ENCODE measurements at places on chromosomes 3 and 15.

GRCh38 chr3:64055076-64055475, 31.8 kb upstream of the PSMD6 start:
- H3K36me3 ChIP-seq: no peaks in the 10 kb centered on the region
- no peaks in the 10 kb centered on the region for H3K27me3 ChIP-seq
- no peaks in the 10 kb centered on the region for H3K4me1 ChIP-seq

DNA sequence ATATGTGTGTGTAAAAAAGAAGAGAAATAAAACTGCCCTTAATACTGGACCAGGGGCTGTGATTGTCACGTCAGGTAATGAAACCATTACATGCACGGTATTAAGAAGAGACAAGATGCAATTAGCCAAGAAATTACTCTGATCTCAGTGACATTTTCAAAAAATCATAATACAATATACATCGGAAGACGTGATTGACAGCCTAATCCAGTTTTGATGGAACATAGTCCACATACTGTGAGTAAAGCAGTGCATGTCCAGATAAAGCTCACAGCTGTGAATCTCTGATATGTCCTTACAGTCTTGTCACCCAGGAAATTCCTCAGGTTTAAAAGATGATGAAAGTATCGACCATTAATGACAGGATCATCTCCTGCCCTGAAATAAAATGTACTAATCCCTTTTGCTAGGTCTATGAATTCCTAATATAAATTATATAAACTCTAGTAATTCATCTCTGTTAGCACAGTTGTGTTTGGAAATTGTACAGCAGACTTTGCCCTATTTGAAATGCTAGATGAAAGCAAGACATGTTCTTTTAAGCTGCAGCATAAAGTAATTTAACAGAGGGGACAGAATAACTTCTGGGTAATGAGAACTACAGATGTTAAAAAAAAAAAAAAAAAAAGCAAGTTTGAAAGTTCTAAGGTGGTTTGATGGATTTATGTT, 119.5 kb upstream of the TMCO5A start:
- no peaks in the 10 kb centered on the region for H3K27me3 ChIP-seq
- H3K27ac ChIP-seq: no peak overlapping the region
- H3K36me3 ChIP-seq: no peaks in the 10 kb centered on the region
- DNase-seq: no peak
- no peaks in the 10 kb centered on the region for H3K4me1 ChIP-seq
- no peak overlapping the region for H3K4me3 ChIP-seq

DNA sequence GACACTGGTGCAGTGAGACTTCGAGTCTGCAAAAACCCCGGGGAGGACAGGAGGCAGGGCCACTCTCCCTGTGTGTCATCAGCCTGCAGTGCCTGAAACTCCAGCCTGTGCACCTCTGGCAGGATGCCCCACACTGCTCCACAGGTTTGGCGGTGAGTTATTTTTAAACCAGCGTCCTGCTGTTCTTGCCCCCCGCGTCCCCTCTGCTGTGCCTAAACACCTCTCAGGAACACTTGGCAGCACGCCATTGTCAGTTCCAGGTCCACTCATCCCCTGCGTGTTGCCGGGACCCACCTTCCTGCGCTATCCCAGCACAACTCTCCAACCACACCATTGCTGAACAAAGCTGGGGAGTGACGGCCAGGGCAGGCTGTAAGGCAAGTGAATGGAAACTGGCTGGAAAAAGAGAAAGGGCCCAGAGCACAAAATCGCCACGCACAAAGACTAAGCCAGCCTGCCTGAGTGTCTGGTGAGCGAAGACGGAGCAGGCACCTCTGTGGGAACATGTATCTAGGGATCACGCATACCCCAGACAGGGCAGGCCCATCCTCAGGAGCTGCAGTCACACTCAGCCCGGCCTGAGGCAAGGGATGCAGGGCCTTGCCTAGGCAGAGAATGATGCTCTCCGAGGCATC, 3.1 kb upstream of the PLA2G4F start:
- H3K4me3 ChIP-seq: no peak overlapping the region
- H3K27ac ChIP-seq: no peak overlapping the region
- H3K36me3 ChIP-seq: peaks cover 22% of the 10 kb centered on the region

DNA sequence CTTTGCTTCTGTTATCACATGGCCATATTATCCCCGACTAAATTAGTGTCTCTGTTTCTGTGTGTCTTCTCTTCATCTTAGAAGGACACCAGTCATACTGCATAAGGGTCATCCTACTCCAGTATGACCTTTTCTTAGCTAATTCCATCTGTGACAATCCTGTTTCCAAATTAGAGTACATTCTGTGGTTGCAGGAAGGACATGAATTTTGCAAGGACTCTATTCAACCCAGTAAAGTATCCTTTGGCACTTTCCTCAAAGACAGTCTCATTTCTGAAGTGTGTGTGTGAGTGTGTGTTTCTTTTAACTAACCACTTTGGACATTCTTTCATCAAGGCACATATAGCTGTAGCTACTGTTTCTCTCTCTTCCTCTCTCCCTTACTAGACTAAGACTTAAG, 15.2 kb upstream of the MME start:
- no peaks in the 10 kb centered on the region for H3K4me1 ChIP-seq
- H3K4me3 ChIP-seq: no peak overlapping the region
- DNase-seq: no peak
- H3K27me3 ChIP-seq: no peaks in the 10 kb centered on the region

DNA sequence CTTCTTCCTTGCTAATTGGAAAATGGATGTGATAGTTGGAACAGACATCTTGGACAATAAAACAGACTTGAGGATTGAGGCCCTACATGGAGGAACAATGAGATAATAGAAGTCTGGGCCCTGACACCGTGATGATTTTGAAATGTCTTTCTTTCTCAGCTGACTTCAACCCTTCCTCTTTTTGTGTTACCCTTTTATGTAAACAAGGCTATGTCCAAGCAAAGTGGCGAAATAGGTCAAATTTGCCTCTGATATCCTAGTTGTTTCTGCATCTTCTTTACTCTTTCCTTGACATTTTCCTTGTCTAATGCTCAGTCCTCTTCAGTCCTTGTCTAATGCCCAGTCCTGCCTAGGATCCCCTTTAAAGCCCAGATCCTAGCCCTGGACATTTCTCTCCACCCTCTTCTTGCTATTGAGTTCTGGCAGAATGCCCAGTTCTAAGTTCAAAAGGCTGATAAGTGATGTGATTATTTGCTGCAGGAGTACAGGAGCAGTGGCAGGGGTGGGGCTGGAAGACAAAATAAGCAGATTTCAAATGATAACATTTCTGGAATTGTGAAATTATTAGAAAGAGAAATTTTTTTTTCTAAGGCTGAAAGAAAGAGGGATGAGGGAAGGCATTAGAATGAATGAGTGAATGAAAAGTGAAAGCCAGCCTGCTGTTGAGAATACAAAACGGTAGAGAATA, 6.5 kb upstream of the VPS8 start:
- H3K27me3 ChIP-seq: no peaks in the 10 kb centered on the region
- H3K4me1 ChIP-seq: peaks cover 3% of the 10 kb centered on the region
- no peak for DNase-seq
- H3K27ac ChIP-seq: no peak overlapping the region
- H3K4me3 ChIP-seq: no peak overlapping the region

DNA sequence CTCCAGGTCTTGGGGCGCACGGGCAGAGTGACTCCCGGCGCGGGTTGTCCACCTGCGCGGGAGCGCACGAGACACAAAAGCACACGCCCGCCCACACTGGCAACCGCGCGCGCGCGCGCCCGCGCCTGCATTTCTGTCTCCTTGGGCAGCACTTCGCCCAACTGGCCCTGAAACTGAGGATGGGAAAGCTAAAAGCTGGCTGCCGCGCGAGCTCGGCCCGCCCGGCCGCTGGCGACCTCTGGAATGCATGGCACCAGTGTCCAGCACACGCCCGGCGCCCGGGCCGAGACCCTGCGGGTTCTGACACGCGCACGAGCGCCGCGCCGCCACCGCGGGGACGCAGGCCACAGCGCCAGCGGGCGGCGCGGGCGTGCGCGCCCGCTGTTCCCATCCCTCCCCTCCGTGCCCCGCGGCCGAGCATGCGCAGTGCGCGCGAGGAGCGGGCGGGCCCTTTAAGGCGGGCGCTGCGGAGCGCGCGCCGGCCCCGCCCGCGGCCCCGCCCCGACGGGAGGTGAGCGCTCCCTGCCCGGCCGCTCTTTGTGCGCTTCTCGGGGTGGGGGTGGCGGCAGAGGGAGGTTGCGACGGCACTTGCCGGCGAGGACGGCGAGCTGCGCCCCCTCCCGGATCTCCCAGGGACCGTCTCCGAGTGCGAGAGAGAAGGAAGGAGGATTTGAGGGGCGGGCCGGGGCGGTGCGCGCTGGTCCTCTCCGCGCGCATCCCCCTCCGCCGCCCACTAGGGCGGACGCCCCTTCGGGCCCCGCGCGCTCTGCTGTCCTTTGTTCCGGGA, 1.0 kb upstream of the MEX3B start:
- peak overlapping the region; percentile 66 for H3K4me3 ChIP-seq
- H3K27me3 ChIP-seq: no peaks in the 10 kb centered on the region
- H3K36me3 ChIP-seq: no peaks in the 10 kb centered on the region

DNA sequence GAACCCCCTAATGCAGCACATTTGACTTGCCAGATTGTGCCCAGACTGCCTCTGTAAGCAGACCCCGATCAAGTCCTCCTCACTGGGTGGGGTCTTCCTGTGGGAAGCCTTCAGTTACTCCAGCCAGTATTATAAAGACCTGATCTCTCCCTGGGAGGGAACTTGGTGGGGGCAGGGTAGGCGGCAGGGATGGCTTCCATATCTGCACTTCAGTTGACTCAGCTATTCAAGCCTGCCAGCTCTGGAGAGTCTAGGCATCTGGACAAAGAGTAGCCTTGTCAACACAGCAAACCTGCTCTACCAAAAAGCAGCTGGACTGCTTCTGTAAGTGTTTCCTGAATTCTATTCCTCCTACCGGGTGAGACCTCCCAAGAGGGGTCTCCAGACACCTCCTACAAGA, 21.0 kb upstream of the SLC25A38 start:
- no peaks in the 10 kb centered on the region for H3K27me3 ChIP-seq
- no peaks in the 10 kb centered on the region for H3K36me3 ChIP-seq
- DNase-seq: no peak
- H3K4me3 ChIP-seq: no peak overlapping the region
- no peaks in the 10 kb centered on the region for H3K4me1 ChIP-seq
- no peak overlapping the region for H3K27ac ChIP-seq

- no peaks in the 10 kb centered on the region for H3K27me3 ChIP-seq
- H3K27ac ChIP-seq: no peak overlapping the region
- peaks cover 41% of the 10 kb centered on the region for H3K36me3 ChIP-seq
- H3K4me1 ChIP-seq: no peaks in the 10 kb centered on the region
- H3K4me3 ChIP-seq: no peak overlapping the region
- DNase-seq: no peak
Measured at GRCh38 chr3:66386011-66386924, 114.6 kb downstream of the LRIG1 start.

DNA sequence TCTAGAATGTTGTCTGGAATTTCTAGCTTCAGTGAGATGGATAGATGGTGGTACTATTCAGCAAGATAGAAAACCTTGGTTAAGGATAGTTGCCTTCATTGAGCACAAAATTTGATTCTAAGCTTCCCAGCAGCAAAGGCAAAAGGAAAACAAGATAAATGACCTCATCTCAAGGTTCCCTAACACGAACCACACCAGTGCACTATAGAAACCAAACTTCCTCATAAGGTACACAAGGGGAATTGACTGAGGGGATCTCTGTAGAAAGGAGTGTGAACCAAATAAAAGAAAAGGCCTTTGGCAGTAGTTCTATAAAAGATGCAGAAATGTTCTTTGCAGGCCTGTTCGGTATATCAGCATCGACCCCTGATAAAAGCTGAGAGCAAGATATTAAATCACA, 288.9 kb downstream of the SHQ1 start:
- H3K4me3 ChIP-seq: no peak overlapping the region
- H3K27me3 ChIP-seq: no peaks in the 10 kb centered on the region
- no peaks in the 10 kb centered on the region for H3K36me3 ChIP-seq
- DNase-seq: no peak

DNA sequence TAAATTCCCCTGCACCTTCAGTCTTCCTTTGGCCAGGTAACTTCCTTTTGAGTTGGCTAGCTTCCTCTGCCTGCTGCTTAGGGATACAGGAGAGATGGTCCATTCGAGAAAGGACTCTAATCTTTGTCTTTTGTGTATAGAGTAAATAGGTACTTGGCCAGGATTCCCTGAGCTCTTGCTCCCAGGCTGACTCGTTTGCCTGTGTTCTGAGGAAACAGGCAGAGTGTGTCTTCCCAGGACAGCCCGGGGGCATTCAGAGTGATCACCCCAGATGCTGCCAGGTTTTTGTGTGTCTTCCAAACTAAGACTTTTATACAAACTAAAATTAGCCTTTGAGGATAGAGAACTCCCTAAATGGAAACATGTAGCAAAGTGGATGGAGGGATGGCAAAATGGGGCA, 39.5 kb downstream of the TMEM108 start:
- H3K4me1 ChIP-seq: no peaks in the 10 kb centered on the region
- H3K36me3 ChIP-seq: no peaks in the 10 kb centered on the region
- H3K27ac ChIP-seq: no peak overlapping the region
- H3K27me3 ChIP-seq: no peaks in the 10 kb centered on the region
- no peak overlapping the region for H3K4me3 ChIP-seq

- DNase-seq: no peak
- no peaks in the 10 kb centered on the region for H3K27me3 ChIP-seq
- H3K36me3 ChIP-seq: no peaks in the 10 kb centered on the region
Measured at GRCh38 chr3:46242120-46242519, at the start of gene CCR3. Gene CCR3 (plus strand): TSS chr3:46242460. CDS start chr3:46265159, 22,699 bp downstream.

DNA sequence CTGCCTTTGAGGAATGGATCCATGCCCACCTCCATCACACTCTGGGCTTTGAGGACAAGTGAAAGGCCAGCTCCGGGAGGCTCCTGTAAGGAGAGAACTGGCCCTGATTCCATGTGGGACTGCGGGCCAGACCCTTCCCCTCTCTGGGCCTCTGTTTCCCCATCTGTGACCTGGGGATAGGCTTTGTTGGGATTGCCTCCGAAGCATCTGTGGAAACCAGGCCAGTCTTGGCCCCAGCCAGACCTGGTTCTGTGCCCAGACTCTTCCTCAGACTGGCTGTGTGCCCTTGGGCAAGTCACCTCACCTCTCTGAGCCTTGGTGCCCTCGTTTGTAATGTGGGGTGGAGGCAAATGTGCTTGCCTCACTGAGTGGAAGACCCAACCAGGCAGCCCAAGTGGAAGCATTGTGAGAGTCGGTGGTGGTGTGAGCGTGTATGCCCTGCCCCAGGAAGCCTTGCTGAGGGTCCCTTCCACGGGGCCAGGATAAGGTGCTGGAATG, 21.0 kb upstream of the SEC13 start:
- H3K4me1 ChIP-seq: no peaks in the 10 kb centered on the region
- no peak overlapping the region for H3K27ac ChIP-seq
- no peak overlapping the region for H3K4me3 ChIP-seq
- no peaks in the 10 kb centered on the region for H3K36me3 ChIP-seq

DNA sequence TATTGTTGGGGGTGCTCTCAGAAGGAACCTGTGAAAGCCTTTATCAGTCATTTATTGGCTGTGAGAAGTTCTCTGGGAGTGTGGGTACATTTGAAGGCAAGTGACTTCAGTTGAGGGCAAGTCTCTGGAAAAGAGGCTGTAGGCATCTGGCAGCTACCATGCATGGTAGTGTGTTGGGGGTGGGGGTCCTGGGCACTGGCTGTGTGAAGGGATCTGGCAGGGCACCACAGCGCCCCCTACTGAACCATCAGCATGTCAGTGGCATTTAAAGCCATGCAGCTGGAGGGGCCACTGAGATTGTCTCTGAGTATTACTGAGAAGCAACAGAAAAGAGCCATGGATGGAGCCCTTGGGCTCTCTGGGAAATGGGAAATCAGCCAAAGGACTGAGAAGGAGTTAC, 30.6 kb downstream of the CRTAP start:
- no peak overlapping the region for H3K4me3 ChIP-seq
- H3K27ac ChIP-seq: no peak overlapping the region
- H3K4me1 ChIP-seq: no peaks in the 10 kb centered on the region
- DNase-seq: no peak
